ENCODE measurements at places on chromosomes 3 and 15.
A peak's percentile ranks its signal among the peaks of the same experiment; 100 is the strongest.

GRCh38 chr3:20569310-20569709 lies 383.3 kb upstream of the SGO1 start:
- DNase-seq, result no peak

GRCh38 chr3:11154036-11154952 lies at the start of gene HRH1:
TSS of gene HRH1 (plus strand) at chr3:11154493. CDS start at chr3:11259038, 104,545 bp downstream.
- no peak for DNase-seq

GRCh38 chr3:153673853-153674252 lies 447.3 kb upstream of the ARHGEF26 start:
- DNase-seq, result no peak

- no peak for DNase-seq
These were observed 152.3 kb upstream of the ROPN1 start for GRCh38 chr3:124144035-124144814.

- DNase-seq, result no peak
These were observed 45.7 kb upstream of the WNT5A start for GRCh38 chr3:55532806-55533205.

- no peak for DNase-seq
These were observed 22.1 kb downstream of the ZNF621 start for GRCh38 chr3:40546816-40547215.

DNA sequence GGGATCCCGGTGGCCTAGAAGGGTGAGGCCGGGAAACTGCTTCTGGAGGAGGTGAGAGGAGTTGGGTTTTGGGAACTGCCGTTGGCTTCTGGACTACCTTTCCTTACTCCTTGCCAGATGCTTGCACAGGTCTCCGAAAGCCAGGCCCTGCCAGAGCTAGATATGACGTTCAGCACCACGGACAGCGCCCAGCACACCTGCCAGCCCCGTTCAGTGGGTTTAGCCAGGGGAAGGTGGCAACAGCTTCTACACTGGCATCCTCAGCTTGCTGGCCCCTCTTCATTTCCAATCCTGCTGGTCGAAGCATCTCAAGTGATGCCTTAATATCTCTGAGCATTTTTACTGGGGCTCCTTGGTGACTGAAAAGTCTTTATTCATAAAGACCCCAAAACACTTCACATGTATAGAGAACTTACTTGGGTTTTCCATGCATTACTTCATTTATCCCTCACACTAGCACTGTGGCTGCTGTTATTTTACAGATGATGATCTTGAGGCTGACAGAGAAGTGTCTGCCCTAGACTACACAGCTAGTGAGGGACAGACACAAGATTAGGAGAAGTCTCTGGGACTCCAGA lies 21.9 kb downstream of the HCN4 start:
- DNase-seq, result no peak

- no peak for DNase-seq
These were observed 135.4 kb upstream of the FRMD4B start for GRCh38 chr3:69521286-69521685.

- DNase-seq, result no peak
These were observed 44.2 kb downstream of the ZMAT3 start for GRCh38 chr3:179027326-179027900.

- peak; percentile 82 for DNase-seq
These were observed 11.0 kb downstream of the LYSMD2 start for GRCh38 chr15:51726302-51727073.

DNA sequence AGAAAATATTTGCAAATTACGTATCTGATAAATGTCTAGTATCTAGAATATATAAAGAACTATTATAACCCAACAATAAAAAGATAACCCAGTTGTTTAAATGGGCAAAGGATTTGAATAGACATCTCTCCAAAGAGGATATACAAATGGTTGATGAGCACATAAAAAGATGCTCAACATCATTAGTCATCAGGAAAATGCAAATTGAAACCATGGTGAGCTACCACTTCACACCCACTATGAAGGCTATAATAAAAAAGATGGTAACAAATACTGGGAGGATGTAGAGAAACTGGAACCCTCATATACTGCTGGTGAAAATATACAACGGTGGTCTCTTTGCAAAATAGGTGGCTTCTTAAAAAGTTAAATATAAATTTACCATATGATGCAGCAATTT lies 28.0 kb downstream of the RAD51 start:
- no peak for DNase-seq

DNA sequence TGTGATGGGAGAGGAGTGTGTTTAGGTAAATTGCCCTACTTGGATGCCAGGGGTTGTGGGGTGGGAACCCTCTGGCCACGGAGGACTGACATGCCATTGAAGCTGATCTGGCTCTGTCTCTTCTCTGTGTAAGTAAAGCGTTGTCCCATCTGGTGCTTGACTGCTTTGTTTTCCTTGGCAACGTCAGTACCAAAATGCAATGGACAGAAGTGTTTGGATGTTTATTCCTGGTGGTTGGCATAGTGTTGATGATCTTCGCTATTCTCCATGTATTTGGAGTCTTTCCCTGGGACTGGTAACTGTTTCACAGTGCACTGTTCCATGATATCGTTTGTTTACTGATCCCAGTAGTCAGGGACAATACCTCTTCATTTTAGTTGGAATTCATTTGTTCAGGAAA lies 130.5 kb upstream of the MCTP2 start:
- DNase-seq, result no peak

DNA sequence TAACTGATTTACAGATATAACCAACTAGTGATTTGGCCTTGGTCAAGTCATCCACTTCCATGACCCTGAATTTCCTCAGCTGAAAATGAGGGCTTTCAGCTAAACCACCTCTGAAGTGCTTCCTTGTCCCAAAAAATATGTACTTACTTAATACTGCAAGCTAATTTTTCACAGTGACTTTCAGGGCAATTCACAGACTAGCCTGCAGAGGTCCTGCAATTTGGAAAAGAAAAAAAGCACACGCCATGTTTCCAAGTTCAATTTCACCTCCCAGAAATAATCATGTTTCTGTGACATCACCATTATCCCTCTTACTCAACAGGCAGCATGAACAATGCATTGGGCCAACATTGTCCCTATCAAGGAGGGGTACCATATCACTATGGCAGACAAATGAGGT lies 218.2 kb downstream of the SHOX2 start:
- DNase-seq, result no peak

GRCh38 chr15:61442821-61443220 lies 213.7 kb upstream of the RORA start:
- DNase-seq, result no peak

GRCh38 chr3:170560717-170561382 lies 25.0 kb downstream of the SLC7A14 start:
- DNase-seq, result no peak

GRCh38 chr3:2897821-2898220 lies 212.4 kb downstream of the IL5RA start:
- DNase-seq, result no peak

- no peak for DNase-seq
These were observed 44.0 kb downstream of the EIF4E3 start for GRCh38 chr3:71681224-71681668.

DNA sequence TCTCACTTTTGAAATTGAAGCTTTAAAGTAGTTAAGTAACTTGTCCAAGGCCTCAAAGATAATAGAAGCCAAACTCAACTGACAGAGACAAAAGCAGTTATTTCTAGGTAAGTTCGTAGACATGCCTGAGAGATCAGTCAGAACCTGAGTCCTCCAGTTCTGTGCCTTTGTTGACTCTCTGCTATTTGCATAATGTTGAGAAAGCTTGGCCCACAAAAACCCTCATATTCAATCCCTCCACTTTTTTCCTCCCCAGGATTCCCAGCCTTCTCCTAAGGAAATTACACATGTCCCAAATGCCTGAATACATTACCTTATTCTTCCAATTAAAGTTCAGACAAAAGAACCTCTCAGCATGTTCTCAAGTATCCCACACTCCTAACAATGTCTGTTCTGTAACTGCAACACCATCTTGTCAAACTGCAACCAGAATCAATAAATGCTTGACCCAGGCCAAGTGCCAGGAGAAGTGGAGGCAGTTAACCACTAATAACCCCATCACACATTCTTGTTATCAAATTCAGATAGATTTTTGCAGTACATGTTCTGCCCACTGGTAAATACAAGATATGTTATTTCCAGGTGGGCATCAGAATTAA lies 217.8 kb downstream of the LRRC3B start:
- peak; percentile 28 for DNase-seq

GRCh38 chr3:131568460-131568859 lies 65.7 kb upstream of the MRPL3 start:
- peak; percentile 45 for DNase-seq

GRCh38 chr3:136835813-136836510 lies 17.0 kb downstream of the SLC35G2 start:
- no peak for DNase-seq

GRCh38 chr3:182732232-182733015 lies 60.9 kb upstream of the ATP11B start:
- no peak for DNase-seq

- no peak for DNase-seq
These were observed 57.4 kb upstream of the POLR2M start for GRCh38 chr15:57649138-57649537.

DNA sequence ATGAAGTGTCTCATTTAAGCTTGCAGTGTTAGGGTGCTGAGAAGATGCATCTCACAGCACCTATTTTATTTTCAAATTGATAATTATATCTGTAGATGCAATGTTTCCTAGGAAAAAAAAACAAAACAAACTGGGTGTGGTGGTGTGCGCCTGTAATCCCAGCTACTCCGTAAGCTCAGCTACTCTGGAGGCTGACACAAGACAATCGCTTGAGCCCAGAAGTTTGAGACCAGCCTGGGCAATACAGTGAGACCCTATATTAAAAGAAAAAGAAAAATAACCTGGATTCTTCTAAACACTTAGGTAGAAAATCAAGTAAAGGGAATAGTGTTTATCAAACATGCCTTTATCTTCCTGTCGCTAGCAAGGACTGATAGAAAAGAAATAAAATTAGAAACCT lies 1.9 kb downstream of the MINDY2 start:
- DNase-seq, result no peak

DNA sequence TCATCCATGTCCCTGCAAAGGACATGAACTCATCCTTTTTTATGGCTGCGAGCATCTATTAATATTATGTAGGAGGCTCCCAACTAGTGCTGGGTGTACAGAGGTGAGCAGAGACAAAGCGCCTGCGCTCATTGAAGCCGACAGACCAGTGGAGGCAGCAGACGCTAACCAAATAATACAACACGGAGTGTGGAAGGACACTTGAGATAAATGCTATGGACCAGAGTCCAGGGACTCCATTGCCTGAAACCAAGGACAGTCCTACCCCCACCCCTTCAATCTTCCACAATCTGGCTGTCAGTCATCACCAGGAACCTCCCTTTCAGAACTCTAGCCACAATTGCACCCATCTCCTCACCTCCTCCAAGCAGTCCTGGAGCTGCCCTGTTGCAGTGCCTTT lies 41.5 kb downstream of the KLHL6 start:
- DNase-seq, result no peak

- DNase-seq, result no peak
These were observed 334.8 kb downstream of the NAALADL2 start for GRCh38 chr3:175193815-175194518.

- DNase-seq, result no peak
These were observed 31.2 kb downstream of the MAGEF1 start for GRCh38 chr3:184680385-184681345.

GRCh38 chr3:27718459-27718858 lies 3.7 kb downstream of the EOMES start:
- no peak for DNase-seq

DNA sequence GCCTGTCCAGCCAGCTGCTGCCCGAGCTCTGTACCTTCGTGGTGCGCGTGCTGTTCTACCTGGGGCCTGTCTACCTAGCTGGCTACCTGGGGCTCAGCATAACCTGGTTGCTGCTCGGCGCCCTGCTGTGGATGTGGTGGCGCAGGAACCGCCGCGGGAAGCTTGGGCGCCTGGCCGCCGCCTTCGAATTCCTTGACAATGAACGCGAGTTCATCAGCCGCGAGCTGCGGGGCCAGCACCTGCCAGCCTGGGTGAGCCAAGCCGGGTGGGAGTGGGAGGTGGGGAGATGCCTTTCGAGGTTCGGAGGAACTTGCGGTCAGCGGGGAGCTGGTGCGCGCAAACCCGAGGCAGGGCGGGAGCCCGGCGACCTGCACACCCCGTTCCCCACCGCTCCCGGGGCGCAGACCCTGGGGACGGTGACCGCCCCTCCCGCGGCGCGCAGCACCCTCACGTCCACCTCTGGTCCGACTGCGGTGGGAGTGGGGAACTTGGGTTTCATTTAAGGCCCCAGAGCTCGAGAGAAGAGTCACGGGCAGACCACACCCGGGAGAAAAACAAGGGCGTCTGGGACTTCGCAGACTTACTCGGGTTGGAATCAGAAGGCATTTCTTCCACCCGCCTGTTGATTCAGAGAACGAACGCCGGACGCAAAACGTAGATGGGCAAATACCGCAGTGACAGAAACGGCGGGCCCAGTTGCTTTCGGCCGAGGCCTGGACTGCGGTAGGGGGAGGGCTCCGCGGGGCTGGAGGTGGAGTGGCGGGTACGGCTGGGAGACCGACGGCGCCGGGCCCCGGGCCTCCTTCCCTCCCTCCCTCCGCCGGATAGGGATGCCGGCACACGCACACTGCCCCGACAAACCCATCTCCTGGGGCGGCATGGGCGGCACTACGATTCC lies 708 bp downstream of the ESYT3 start:
- no peak for DNase-seq

- DNase-seq, result no peak
These were observed 7.3 kb downstream of the ADAM10 start for GRCh38 chr15:58742022-58742813.

- DNase-seq, result peak; percentile 72
These were observed 6.2 kb upstream of the CCDC80 start for GRCh38 chr3:112647122-112647521.

GRCh38 chr3:115301364-115301860 lies 154.3 kb upstream of the ZBTB20 start:
- no peak for DNase-seq

- no peak for DNase-seq
These were observed 206.6 kb downstream of the GBE1 start for GRCh38 chr3:81554801-81555200.

GRCh38 chr3:167813169-167814123 lies 77.9 kb downstream of the SERPINI1 start:
- no peak for DNase-seq

DNA sequence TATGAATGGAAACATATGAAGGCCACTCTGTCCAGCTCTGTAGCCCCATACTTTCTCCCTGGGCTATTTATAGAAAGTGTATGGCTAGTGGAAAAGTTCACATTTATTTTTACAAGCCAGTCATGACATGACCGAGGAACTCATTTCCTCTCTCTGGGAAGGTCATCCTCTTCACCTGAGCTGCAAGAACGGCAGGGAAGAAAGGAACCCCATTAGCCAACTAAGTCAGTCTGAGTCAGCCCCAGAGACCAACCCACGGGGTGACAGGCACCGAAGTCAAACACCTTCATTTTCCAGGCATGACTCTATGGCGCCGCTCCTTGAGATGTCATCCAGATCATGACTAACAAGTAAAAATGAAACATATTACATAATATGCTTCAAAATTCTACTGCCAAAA lies 4.8 kb downstream of the PAQR9 start:
- no peak for DNase-seq

GRCh38 chr3:150411976-150412375 lies 3.9 kb downstream of the TSC22D2 start:
- DNase-seq, result no peak

GRCh38 chr15:87961851-87962420 lies 294.6 kb downstream of the NTRK3 start:
- no peak for DNase-seq

All from iPS DF 19.7 (cell line).